Stomach (tissue), 19 donors: ENCODE measurements at places on chromosomes 5 and 9.

GRCh38 chr9:115039516-115040120, 78.3 kb downstream of the TNC start:
- no peak for DNase-seq
- H3K36me3 ChIP-seq: no peaks in the 10 kb centered on the region
- H3K4me3 ChIP-seq: no peak overlapping the region
- H3K27me3 ChIP-seq: no peaks in the 10 kb centered on the region

DNA sequence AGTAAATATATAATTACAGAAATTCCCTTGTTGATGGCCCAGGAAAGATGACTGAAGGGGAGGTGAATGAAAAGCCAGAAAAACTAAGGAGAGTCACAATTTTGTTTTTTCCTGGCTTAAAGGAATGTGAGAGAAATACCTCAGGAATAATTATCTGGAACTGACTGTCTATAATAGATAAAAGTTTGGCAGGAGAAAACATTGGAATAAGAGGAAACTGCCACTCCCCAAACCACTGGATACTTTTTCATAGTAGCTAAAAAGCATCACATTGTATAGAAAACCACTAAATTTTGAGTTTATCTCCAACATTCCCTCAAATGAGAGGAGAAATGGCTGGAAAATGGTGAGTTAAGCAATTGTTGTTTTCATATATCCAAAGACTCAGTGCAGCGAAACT, 326.0 kb downstream of the NPR3 start:
- H3K36me3 ChIP-seq: no peaks in the 10 kb centered on the region
- H3K27me3 ChIP-seq: no peaks in the 10 kb centered on the region

GRCh38 chr5:81577091-81577490, 173.8 kb downstream of the SSBP2 start:
- no peaks in the 10 kb centered on the region for H3K27me3 ChIP-seq
- peaks cover 3% of the 10 kb centered on the region for H3K36me3 ChIP-seq
- no peak overlapping the region for H3K27ac ChIP-seq
- H3K4me1 ChIP-seq: no peaks in the 10 kb centered on the region
- no peak overlapping the region for H3K4me3 ChIP-seq

DNA sequence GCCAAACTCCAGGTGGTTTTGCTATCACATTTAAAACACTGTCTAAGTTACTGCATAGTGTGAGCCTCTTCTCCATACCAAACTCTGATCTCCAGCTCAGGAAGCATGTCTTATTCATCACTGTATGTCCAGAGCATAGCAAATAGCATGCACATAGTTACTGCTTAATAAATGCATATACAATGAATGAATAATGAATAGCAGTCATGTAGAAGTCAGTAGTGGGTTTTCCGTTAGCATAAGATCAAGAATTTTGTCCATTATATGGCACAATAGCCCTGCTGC, 329.4 kb downstream of the ARRDC3 start:
- H3K4me3 ChIP-seq: no peak overlapping the region
- no peak overlapping the region for H3K27ac ChIP-seq
- peaks cover 4% of the 10 kb centered on the region for H3K4me1 ChIP-seq
- H3K27me3 ChIP-seq: no peaks in the 10 kb centered on the region

DNA sequence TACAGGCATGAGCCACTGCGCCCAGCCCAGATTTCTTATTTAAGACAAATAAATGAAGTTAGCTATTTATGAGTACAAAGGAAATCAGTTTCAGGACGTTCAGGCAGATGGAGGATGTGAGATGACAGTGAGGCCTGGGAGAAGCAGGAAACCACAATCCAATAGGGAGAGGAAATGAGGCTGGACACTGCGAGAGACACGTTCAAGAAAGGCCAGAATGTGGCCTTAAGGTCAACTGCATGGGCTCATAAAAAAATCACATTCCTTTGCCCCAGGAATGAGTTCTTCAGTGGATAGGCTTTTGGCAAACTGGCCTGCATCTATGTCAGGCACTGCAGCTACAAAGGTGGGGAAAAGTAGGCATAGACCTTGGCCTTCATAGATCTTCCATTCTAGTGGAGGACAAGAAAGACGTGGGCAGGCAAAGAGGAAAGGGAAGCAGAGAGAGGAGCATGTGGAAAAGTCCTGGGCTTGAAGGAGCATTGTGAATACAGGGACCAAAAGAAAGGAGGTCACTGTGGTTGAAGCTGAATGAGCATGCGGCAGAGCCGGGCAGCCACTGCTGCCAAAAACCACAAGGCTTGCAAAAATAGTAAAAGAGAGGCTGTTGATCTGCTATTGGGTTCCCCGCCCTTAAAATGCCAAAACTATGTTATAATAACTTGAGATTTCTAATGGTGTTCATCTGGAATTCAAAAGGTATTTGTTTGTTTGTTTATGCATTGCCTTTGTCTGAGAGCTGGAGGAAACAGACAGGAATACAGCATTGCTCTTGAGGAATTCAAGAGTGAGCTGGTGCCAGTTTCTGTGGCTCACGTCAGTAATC, 133.0 kb downstream of the GNA14 start:
- H3K27ac ChIP-seq: no peak overlapping the region
- H3K4me3 ChIP-seq: no peak overlapping the region
- H3K27me3 ChIP-seq: no peaks in the 10 kb centered on the region
- H3K36me3 ChIP-seq: no peaks in the 10 kb centered on the region
- DNase-seq: no peak

DNA sequence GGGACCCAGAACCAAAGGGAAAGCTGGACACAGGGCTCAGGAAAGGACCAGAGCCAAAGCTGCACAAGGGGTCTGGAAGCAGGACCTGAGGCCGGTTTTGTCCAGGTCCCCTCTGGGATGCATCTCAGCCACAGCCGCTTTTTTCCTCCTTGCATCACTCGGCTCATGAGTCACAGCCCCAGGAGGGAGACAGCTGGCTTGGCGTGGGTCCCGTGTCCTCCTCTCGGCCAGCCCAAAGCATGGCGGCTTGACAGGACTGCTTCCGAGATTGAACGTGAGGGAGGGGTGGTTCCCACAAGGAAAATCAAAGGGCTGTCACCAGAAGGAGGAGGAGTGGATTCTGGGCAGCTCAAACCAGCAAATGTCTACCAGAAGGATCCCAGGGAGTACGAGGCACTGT, 56.7 kb upstream of the CPLX2 start:
- peak; percentile 40 for DNase-seq
- H3K4me3 ChIP-seq: no peak overlapping the region
- H3K4me1 ChIP-seq: no peaks in the 10 kb centered on the region
- H3K27me3 ChIP-seq: no peaks in the 10 kb centered on the region
- H3K27ac ChIP-seq: no peak overlapping the region

DNA sequence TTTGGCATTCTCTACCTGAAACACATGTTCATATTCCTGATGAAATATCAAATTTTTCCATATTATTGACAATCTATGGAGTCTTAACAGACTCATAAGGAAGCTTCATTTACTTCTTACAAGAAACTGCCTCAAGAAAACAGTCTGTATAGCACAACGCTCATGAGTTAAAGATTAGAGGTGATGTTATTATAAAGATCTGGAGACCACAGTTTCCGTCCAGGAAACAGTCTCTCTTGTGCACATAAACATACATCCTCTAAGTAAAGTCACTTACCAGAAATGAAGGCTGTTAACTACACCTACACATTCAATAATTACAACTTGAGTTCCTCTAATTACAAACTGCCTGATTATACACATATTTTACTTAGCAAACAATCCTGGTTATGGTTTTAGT, 86.9 kb downstream of the RAPGEF6 start:
- peaks cover 12% of the 10 kb centered on the region for H3K36me3 ChIP-seq
- H3K27me3 ChIP-seq: no peaks in the 10 kb centered on the region
- peak; percentile 54 for DNase-seq
- H3K27ac ChIP-seq: no peak overlapping the region

- no peak for DNase-seq
- H3K27ac ChIP-seq: no peak overlapping the region
- H3K4me3 ChIP-seq: no peak overlapping the region
- H3K4me1 ChIP-seq: peaks cover 26% of the 10 kb centered on the region
These were observed 147.3 kb downstream of the GADD45G start for GRCh38 chr9:89752154-89752553.

DNA sequence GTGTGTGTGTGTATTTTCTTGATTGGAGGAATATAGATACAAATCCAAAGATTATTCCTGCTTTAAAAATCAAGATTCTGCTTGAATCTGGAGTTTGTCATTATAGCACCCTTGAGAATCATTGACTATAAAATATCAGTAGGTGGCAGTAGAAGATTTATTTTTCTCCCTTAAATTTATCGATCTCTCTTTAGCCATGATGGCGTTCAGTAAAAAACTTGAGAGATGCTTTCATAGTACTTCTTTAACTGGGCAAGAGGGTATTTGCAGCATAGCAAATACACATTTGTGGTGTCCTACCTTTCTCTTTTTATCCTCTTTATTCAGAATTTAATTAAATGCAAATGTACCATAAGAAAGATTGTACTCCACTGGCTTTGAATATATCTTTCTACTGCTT, 307.7 kb downstream of the ADGRV1 start:
- no peak overlapping the region for H3K27ac ChIP-seq
- no peaks in the 10 kb centered on the region for H3K27me3 ChIP-seq
- no peak for DNase-seq
- no peaks in the 10 kb centered on the region for H3K36me3 ChIP-seq
- H3K4me3 ChIP-seq: no peak overlapping the region

- no peaks in the 10 kb centered on the region for H3K27me3 ChIP-seq
- H3K27ac ChIP-seq: no peak overlapping the region
- H3K4me1 ChIP-seq: no peaks in the 10 kb centered on the region
- no peaks in the 10 kb centered on the region for H3K36me3 ChIP-seq
These were observed 29.3 kb upstream of the NR3C1 start for GRCh38 chr5:143432658-143433239.

GRCh38 chr9:16367605-16368231, 502.8 kb downstream of the BNC2 start:
- no peaks in the 10 kb centered on the region for H3K4me1 ChIP-seq
- no peak overlapping the region for H3K27ac ChIP-seq
- no peaks in the 10 kb centered on the region for H3K27me3 ChIP-seq
- H3K4me3 ChIP-seq: no peak overlapping the region
- no peak for DNase-seq

GRCh38 chr5:14922456-14922855, 50.9 kb upstream of the ANKH start:
- no peaks in the 10 kb centered on the region for H3K27me3 ChIP-seq
- H3K4me1 ChIP-seq: no peaks in the 10 kb centered on the region
- H3K27ac ChIP-seq: no peak overlapping the region
- no peaks in the 10 kb centered on the region for H3K36me3 ChIP-seq

- no peak for DNase-seq
- no peak overlapping the region for H3K4me3 ChIP-seq
- peaks cover 4% of the 10 kb centered on the region for H3K36me3 ChIP-seq
- no peaks in the 10 kb centered on the region for H3K27me3 ChIP-seq
- H3K27ac ChIP-seq: no peak overlapping the region
- H3K4me1 ChIP-seq: no peaks in the 10 kb centered on the region
These were observed 599.9 kb downstream of the RAB3C start for GRCh38 chr5:59182760-59183159.

DNA sequence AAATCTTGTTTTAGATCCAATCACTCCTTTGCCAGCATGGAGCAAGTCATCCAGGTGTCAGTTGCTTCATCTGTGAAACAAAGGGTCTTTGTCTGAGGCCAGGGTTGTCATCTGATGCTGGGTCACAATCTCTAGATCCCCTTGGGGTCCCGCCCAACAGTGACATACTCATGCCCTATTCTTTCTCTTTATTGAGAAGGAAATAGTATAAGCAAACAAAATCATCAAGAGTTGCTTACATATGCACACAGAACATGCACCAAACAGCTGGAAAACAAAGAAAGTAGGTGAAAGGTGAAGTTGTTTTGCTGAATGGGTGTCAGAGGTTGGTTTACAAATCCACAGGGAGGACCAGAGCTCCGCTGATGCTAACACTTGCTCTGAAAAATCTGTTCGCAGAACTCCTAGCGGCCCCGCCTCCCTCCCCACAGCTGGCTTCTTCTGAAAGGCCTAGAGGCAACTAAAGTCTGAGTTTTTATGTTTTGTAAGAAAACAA, 106.1 kb upstream of the SLC44A1 start:
- H3K27ac ChIP-seq: no peak overlapping the region
- no peaks in the 10 kb centered on the region for H3K36me3 ChIP-seq
- H3K4me3 ChIP-seq: no peak overlapping the region
- H3K27me3 ChIP-seq: no peaks in the 10 kb centered on the region

GRCh38 chr5:39942606-39943005, 517.8 kb upstream of the DAB2 start:
- no peaks in the 10 kb centered on the region for H3K27me3 ChIP-seq
- H3K4me3 ChIP-seq: no peak overlapping the region
- no peaks in the 10 kb centered on the region for H3K4me1 ChIP-seq
- DNase-seq: no peak
- H3K36me3 ChIP-seq: no peaks in the 10 kb centered on the region

DNA sequence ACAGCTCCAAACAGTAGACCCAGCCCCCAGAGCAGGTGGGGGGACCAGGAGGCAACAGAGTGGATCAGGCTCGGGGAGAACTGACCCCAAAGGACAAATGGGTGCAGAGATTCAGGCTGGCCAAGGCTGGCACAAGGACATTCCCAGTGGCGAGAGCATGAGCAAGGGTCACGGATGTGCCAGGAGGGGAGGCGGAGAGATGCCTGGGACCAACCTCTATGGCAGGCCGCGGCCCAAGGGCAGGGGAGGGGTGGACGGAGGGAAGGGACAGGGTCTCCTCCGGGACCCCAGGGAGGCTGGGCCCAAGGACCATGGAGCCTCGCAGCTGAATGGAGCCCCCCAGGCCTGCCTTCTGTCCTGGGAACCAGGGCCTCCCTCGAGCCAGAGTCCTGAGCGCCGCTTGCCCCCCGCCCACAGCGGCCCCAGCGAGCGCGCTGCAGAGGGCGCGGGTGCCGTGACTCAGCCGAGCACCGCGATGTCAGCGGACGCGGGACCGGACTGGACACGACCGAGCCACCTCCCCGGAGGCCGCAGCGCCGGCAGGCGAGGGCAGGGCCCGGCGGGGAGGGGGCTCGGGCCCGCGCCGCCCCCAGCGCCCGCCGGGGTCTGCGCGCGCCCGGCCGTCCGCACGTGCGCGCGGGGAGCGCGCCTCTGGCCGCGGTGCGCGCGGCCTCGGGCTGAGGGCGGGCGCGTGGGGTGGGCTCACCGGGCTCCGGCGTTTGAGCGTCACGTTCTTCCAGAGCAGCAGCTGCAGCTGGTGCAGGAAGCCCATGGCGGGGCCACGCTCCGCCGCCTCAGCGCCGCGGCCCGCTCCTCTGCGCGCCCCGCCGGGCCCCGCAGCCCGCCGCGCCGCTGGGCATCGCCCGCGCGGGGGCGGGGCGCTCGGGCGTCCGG, at the start of gene ABCA2:
TSS of gene ABCA2 (minus strand) at position 869 of the 894 bp plus-strand sequence. CDS start at position 772, 97 bp downstream.
- H3K27me3 ChIP-seq: no peaks in the 10 kb centered on the region
- no peaks in the 10 kb centered on the region for H3K36me3 ChIP-seq
- DNase-seq: peak; percentile 65
- H3K4me1 ChIP-seq: peaks cover 89% of the 10 kb centered on the region
- peak within 1 kb of the TSS; percentile 57 for H3K4me3 ChIP-seq
- H3K27ac ChIP-seq: peak within 1 kb of the TSS; percentile 81

- H3K36me3 ChIP-seq: no peaks in the 10 kb centered on the region
- no peak overlapping the region for H3K27ac ChIP-seq
- peaks cover 8% of the 10 kb centered on the region for H3K27me3 ChIP-seq
- no peaks in the 10 kb centered on the region for H3K4me1 ChIP-seq
- no peak for DNase-seq
These were observed 9.0 kb upstream of the QSOX2 start for GRCh38 chr9:136254381-136255165.

GRCh38 chr9:86983249-86983619, 35.9 kb upstream of the GAS1 start:
- H3K27ac ChIP-seq: peak overlapping the region; percentile 21
- H3K4me1 ChIP-seq: peaks cover 27% of the 10 kb centered on the region
- no peak overlapping the region for H3K4me3 ChIP-seq
- H3K36me3 ChIP-seq: no peaks in the 10 kb centered on the region
- H3K27me3 ChIP-seq: no peaks in the 10 kb centered on the region

- no peaks in the 10 kb centered on the region for H3K36me3 ChIP-seq
- H3K4me3 ChIP-seq: no peak overlapping the region
- no peaks in the 10 kb centered on the region for H3K4me1 ChIP-seq
- H3K27ac ChIP-seq: no peak overlapping the region
- no peaks in the 10 kb centered on the region for H3K27me3 ChIP-seq
These were observed 1808.8 kb upstream of the ACO1 start for GRCh38 chr9:30575691-30576090.
